ENCODE measurements at places on chromosomes 13 and 19.

DNA sequence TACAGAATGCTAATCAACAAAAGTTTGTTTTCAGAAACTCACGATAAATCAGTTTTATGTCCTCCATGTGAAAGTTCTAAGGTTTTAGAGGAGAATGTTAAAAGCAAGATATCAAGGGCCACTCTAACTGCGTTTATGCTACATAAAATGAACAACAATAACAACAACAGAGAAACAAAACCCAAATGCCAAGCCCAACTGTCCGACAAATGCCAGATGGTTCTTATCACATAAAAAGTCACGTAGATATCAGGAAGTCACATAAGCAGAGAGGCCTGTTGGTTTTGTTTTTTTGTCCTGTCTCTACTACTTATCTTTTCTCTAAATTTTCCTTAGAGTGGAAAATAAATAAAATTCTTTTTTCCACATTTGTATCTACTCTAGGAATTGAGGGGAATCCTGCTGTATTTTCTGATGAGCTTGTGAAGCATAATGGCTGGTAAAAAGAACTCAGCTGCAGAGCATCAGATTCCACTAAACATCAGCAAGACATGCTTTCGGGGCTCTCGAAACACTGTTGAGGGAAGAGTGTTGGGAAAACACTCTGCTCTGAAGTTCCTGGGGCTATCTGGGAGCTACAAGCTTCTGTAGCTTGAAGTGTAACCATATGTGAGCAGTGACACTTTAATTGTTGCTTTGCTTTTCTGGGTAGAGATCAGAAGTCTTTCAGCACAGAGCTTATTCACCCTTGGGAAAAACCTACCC is 110.1 kb downstream of the SLAIN1 start:
- DNase-seq: no peak

- no peak for DNase-seq
Measured at GRCh38 chr19:51594774-51595109, 23.7 kb downstream of the ZNF175 start.

GRCh38 chr13:36915106-36915505 is 4.9 kb downstream of the SMAD9 start:
- DNase-seq: no peak

GRCh38 chr13:68713394-68713793 is 1394.2 kb upstream of the ATXN8OS start:
- no peak for DNase-seq

GRCh38 chr13:99277629-99278028 is 19.4 kb upstream of the GPR18 start:
- DNase-seq: no peak

DNA sequence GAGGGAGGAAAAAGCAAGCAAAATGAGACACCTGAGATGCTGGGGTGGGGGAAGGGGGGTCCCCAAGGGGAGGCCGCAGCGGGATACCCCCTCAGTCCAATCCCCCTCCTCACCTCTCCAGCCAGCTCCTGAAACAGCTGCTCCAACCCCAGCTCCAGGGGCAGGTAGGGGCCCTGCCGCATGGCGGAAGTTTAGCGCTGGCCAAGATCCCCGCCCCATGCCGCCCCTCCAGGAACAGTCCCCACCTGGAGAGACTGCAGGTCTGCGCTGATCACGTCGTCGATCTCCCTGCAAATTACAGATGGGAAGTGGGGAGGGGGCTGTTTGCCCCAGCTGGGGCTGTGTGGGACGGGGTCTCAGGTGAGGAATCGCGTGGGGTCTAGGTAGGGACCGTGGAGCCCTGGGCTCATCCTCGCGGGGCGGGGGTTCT is 9.0 kb downstream of the CAPN12 start:
- no peak for DNase-seq

- DNase-seq: no peak
Measured at GRCh38 chr13:34371645-34372395, 553.9 kb downstream of the RFC3 start.

GRCh38 chr13:25771641-25772478 is 280.0 kb downstream of the SHISA2 start:
- no peak for DNase-seq

- DNase-seq: no peak
Measured at GRCh38 chr19:37953171-37953917, 46.3 kb downstream of the SIPA1L3 start.

- no peak for DNase-seq
Measured at GRCh38 chr19:13817615-13818371, 22.6 kb downstream of the ZSWIM4 start.

- no peak for DNase-seq
Measured at GRCh38 chr19:9070066-9070465, 16.8 kb upstream of the OR1M1 start.

DNA sequence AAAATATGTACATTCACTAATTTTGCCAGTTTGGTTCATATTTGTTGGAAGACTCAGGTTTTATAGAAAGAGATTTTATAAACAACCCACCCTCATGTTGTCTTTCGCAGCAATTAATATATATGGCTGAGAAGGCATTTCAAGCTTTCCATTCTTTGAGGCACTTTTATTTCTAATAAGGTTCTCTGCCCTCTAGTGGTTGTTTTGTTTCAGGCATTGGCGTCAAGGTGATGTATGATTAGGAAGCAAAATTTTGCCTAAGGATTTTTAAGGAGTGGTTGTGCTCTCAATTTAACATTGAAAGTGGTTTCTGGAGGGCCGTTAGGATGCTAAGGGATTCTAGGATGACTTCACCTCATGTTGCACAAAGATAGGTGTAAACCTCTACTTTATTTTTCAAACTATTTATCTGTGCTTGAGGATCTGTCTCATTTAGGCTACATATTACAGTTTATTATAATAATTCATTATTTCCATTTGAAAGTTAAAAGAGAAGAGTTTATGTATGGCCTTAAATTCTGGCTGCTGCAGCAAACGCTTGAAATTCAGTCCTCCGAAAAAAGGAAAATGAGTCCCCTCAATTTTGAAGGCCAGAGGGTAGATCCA is 35.9 kb downstream of the OXGR1 start:
- DNase-seq: no peak

DNA sequence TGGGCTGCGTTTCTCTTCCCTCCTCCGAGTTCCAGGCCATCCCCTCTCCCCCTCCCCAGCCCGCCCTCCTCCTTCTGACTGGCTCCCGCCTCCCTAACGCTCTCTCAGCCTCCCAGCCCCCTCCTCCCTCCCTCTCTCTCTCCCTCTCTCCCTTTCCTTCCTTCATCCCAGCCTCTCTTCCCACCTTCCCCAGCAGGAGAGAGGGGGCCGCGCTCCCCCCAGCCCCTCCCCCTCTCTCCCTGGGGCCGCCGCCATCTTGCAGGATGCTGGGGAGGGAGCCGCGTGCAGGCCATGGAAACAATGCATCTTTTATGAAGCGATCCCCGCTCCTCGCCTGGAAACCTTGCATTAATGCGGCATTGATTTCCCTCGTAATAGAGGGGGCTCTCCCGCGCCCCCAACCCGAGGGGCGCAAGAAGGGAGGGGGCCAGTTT is 42.6 kb upstream of the ADGRL1 start:
- DNase-seq: no peak

- no peak for DNase-seq
Measured at GRCh38 chr13:23427342-23427843, 6.1 kb downstream of the SACS start.

GRCh38 chr19:53195265-53195903 is 2.2 kb upstream of the ZNF665 start:
- DNase-seq: no peak

GRCh38 chr19:12953799-12954611 is 3.0 kb downstream of the GADD45GIP1 start:
- DNase-seq: no peak

- DNase-seq: no peak
Measured at GRCh38 chr13:26677156-26677555, 83.4 kb downstream of the GPR12 start.

DNA sequence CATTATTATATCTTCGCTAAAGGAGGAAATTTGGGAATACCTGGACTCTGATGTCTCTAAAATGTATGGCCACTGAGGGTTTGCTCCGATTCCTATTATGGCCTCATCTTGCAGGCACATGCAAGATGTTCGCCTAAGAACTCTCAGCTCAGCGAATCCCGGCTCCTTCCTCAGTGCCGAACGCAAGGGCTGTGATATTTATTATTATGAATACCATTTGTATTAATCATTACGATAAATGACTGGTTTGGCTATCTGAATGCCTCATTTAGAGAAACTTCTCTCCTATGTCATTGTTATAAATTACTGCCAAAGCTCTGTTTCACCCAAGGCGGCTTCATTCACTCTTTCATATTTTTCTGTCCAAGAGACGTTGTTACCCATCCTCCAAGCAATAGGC is 369.7 kb upstream of the TSHZ3 start:
- peak; percentile 58 for DNase-seq

- no peak for DNase-seq
Measured at GRCh38 chr13:98959291-98959690, 18.6 kb downstream of the DOCK9 start.

- DNase-seq: peak; percentile 11
Measured at GRCh38 chr19:41626278-41626677, 596 bp downstream of the CEACAM4 start.

DNA sequence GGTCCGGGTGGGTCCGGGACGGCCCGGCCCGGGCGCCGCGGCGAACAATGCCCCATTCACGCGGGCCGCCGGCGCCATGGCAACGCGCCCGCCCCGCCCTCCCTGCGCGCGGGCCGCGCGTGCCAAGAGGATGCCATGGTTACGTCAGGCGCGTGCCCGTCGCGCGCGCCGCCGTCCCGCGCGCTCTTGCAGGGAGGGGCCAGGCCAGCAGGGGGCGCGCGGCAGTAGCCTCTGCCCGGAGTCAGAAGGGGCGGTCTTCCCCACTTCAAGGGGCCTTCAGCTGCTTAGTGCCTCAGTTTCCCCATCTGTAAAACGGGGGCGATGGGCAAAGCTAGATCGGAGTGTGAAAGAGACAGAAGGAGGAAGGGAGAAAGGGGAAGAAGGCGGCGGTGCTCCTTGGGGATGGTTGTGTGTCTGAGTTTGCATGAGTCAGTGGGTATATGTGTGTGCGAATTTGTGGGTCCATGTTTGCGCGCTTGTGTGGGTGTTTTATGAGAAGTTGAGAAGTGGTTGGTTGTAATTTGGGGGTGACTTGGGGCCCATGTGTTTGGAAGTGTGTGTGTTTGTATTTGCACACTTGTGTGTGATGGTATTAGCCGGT is 11.6 kb upstream of the NFIX start:
- peak; percentile 89 for DNase-seq

- DNase-seq: no peak
Measured at GRCh38 chr13:67258482-67258881, 28.3 kb upstream of the PCDH9 start.

DNA sequence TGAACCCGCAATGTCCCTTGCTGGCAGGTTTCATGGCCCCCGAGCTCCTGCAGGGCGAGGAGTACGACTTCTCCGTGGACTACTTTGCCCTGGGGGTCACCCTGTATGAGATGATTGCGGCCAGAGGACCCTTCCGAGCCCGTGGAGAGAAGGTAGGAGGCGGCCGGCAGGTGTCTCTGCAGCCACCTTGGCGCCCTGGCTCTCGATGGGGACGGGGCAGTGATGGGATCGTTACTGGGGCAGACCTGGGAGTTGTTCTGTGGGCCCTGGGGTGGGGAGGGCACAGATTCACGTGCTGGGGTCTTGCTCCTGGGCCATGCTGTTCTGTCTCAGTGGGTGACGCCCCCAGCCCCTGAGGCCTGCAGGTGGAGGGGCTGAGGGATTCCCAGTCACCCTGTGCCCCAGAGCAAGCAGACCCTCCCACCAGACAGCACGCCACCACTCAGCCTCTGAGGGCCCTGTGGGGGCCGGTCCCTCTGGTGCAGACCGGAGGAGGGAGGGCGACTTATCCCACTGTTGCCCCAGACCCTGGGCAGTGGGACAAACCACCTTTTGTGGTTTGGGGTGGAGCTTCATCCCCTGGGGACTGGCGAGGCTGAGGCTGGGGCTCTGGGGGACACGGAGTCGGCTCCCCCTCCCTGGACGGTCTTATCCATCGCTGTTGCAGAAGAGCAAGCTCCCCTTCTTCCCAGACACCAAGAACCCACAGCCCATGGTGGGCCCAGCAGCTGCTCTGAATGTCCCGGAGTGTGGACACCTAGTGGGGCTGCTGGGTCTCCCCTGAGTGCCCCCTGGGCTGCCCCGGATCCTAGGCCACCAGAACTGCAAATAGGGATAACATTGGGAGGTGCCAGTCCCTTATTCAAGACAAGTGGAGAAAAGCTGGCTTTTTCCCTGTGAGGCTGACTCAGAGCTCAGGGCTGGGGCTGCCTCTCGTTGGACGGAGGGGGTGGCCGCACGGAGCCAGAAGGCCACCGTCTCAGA is 27.5 kb upstream of the TMEM255B start:
- no peak for DNase-seq

GRCh38 chr19:7637374-7638256 is 705 bp downstream of the STXBP2 start:
- DNase-seq: no peak

DNA sequence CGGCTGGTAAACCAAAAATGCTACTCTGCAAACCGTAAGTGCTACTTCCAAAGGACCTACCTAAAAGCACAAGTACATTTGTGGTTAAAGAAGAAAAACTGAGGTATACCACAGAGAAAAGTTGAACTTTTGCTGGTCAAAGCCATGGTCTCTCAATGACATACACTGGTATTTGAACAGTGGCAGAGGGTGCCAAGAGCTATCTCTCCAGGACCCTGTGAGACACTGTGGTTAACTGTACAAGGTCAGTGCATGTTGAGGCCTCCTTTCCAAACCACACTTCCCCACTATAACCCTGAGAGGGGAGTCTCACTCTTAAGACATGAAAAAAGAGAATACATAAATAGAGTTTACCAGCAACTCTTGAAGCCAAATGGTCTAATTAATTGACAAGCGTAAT is 49.5 kb downstream of the COL4A1 start:
- peak; percentile 47 for DNase-seq

- no peak for DNase-seq
Measured at GRCh38 chr13:102504002-102504401, 92.8 kb upstream of the TPP2 start.

DNA sequence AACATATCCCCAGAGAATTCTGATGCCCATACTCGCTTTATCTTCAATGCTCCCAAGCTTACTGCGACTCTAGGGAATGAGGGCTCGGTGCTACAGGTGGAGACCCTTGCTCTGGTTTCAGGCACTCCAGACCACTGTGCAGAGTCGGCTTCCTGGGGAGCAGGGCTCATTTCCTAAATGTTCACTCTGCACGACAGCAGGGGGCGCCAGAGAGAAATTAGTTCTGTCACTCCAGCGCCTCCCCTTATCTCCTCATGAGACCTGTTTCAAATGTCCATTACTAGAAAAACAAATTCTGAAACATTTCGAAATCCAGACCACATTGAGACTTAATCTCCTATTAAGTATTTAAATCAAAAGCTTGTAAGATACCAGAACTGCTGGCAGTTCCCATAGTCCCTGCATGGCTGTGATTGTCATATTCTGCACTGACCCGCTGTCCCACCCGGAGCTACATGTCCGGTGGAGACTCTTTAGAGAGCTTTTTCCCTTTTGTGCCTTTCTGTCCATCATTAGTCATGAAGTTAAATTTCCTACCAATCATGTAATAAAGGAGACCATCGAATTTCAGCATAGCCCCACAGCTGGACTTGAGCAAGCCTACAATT is 22.4 kb downstream of the EPSTI1 start:
- DNase-seq: no peak
